Glomerular endothelial cell (primary cell): ENCODE measurements at places on chromosomes 2 and 18.

- DNase-seq: no peak
Observed at GRCh38 chr18:75491361-75491760, 63.9 kb upstream of the SMIM21 start.

- DNase-seq: no peak
Observed at GRCh38 chr2:200613692-200614091, 27.9 kb downstream of the AOX1 start.

DNA sequence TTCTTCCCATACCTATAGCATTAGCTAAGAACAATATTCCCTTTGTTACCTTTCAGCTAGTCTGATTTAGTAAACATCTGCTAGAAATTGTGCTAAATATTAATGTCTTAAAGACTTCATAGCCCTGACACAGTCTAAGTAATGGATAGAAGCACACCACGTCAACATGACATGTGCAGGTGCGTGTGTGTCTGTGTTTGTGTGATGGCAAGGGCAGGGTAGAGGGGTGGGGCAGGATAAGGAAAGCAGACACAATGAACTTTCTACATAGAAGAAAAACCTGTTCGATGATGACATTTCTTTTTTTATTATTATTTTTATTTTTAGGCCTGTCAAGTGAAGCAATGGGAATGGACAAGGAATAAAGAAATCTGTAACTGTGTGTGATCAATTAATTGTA, 223.3 kb downstream of the NOL4 start:
- no peak for DNase-seq

DNA sequence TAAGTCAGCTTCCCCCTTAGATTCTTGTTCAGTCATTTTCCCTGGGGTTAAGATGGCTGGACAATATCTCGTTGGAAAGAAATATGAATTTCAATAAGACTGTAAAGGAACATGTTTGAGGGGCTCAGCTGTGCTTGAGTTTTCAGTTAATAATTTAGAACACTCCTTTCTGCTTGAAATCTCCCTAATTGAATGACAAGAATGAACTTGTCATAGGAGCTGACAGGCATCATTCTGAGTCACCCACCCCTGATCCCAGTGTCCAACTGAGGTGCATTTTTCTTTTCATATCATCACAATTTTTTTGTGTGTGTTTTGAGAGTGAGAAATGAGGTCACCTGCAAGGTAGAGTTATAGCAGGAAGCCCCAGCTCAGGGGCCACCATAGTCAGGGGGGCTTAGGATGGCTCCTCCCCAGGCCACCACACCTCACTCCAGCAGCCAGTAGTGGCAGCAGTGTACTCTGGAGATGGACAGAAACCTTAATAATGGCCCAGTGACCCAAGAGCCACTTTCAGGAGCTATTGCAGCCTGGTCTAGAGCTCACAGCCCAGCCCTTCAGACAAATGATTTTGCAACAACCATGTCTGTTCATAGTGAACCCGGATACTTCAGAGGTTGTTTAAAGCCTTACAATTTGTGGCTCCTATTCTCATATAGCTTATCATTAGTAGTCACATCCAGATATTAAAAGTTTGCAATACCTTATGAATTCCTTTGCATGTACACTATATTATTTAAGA, 174.5 kb downstream of the MAIP1 start:
- no peak for DNase-seq

DNA sequence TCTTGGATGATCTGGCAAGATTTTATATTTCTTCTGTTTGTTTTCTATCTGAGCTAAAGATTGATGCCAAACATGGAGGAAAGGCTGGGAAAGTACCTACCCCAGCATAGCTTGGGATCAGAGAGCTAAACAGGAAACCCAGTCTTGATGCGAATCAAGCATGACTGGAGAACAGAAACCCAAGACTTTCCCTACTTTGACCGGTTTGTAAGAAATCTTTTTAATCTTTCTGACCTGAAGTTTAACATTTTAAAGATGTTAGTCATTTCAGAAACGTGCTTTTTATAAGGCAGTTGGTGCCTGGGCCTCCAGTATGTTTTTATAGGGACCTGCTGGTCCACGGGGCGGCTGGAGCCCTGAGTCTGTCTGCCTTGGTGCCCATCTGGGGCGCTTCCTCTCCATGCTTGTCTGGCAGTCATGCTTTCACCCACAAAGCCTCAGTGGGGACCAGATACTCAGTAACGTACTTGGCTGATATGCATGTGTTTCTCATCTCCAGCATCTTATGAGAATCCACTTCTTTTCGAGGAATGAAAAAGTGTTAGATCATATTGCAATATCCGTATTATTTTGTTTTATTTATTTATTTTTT, 266.5 kb downstream of the PTGR3 start:
- no peak for DNase-seq

DNA sequence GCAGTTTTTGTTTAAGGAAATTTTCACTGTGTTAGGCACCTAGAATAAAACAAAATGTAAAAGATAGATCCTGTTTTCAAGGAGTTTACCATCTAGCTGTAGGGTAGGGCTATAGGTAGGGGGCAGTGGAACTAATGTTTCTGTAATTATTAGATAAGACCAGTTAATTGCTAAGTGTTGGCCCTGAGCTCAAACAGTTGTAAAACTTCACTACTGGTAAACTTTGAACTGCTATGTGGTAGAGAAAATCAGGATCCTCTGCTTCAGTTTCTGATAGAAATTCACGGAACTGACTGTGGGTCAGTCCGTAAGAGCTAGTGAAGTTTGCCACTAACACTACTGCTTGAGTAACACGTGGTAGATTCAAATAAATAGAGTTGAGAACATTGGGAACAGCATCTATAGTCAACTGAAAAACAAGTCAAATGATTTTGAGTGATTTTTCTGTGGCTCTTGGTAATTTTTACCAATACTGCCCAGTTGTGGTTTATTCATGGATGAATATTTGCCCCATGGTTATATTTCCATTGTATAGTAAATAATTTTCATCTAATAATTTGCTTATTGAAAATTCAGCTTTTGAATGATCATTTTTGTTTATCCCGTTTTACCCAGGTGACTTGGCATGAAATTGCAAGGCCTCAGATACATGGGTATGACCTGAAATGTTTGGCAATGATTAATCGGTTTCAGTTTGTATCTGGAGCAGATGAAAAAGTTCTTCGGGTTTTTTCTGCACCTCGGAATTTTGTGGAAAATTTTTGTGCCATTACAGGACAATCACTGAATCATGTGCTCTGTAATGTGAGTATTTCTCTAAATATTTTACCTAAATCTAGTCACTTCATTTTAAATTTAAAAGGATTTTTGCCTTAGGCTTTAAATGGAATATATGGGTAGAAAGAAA, 26.4 kb downstream of the ELP2 start:
- no peak for DNase-seq

DNA sequence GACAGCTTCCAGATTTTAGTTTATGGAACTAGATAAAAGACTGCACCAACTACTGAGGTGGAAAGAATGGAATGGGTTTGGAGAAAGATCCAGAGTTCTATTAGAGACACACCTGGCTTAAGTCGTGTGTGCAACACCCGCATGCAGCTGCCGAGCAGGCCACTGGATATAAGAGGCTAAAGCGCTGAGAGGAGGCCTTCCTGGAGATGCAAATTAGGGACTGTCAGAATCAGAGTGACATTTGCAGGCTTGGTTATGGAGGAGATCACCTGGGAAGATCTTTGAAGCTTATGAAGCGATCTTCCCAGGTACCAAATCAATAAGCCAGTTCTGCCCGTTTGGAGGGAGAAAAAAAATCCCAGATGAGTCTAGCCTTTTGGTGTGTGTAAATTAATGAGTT, 30.4 kb upstream of the KLHL29 start:
- no peak for DNase-seq

- DNase-seq: no peak
Observed at GRCh38 chr2:16102976-16103380, 162.6 kb downstream of the MYCN start.

DNA sequence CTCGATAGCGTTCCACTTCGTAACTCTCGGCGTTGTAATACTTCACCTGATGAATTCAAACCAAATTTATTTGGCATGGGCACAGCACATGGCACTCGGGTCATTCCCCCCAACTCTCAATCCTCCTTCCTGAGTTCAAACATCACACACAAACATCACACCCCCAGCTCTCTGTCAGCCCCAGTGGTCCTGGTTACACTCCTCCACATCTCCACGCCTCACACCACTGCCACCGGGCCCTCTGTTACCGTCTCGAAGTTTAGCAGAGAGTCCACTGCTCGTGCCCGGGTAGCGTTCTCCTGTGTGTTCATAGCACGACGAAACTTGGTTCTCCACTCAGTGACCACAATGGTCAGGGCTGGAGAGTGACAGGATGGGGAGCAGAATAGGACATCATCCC, 4.6 kb downstream of the ABCB6 start:
- no peak for DNase-seq

DNA sequence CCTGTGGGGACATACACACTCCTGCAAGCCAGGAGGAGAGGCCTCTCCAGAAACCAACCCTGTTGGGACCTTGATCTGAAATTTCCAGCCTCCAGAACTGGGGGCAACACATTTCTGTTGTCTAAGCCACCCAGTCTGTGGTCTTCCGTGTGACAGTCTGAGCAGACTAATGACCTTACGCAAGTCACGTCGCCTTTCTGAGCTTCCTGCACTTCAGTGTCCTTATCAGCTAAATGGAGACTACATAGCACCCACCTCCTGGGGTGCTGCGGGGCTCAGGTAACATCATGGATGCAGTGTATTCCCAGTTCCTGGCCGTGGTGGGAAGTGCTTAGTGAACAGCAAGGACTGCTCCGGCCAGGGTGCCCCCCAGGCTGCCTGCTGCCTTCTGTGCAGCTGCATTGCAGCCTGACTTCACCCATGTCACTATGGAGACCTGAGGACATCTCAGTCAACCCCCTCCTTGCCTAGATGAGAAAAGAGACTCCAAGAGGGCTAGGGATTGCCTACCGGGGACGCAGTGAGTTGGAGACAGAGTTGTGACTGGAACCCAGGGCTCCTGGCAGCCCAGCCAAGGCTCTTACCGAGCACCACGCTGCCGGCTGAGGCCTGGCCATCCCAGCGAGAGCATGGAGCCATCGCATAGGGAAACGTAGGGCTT, 61.2 kb upstream of the FZD5 start:
- no peak for DNase-seq

DNA sequence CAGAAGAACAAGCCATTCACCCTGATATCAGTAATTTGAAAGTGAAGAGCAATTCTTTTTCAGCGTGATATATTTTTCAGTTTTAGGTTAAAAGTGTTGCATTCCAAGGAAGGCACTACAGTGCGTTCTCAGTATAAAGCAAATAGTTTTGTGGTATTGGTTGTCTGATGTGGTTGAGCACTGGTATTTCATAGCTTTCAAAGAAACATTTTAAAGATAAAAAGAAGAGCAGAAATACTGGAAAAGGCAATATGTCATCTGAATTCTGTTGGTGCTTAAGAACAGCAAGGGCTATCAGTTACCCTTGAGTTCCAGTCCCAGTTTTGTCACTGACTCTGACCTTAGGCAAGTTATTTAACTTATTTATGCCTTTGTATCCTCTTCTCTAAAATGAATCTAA, 191.6 kb downstream of the BABAM2 start:
- DNase-seq: no peak

DNA sequence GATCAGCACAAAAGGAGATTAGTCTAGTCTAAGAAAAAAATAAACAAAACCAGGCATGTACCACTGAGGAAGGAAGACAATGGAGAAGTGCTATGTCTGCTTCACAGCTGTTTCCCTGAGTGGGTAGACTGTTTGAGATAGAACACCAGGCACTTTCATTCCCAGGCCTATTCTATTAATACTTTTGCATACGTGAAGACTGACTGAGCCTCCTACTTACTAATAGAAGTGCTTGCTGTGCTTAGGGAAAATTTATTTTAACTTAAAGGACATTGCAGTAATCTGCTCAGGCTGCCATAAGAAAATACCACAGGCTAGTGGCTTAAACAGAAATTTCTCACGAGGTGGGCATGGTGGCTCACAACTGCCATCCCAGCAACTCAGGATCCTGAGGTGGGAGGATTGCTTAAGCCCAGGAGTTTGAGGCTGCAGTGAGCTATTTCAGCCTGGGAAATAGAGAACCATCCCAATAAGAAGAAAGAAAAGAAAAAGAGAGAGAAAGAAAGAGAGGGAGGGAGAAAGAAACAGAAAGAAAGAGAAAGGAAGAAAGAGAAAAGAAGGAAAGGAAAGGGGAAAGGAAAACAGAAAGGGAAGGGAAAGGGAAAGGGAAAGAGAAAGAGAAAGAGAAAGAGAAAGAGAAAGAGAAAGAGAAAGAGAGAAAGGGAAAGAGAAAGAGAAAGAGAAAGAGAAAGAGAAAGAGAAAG, 33.0 kb downstream of the CMPK2 start:
- no peak for DNase-seq

GRCh38 chr2:88671786-88672427, 19.6 kb upstream of the RPIA start:
- peak; percentile 22 for DNase-seq
